ENCODE measurements at places on chromosomes 7 and 10.

- DNase-seq, result no peak
These were observed 61.3 kb downstream of the GALNT17 start for GRCh38 chr7:71193099-71193810.

DNA sequence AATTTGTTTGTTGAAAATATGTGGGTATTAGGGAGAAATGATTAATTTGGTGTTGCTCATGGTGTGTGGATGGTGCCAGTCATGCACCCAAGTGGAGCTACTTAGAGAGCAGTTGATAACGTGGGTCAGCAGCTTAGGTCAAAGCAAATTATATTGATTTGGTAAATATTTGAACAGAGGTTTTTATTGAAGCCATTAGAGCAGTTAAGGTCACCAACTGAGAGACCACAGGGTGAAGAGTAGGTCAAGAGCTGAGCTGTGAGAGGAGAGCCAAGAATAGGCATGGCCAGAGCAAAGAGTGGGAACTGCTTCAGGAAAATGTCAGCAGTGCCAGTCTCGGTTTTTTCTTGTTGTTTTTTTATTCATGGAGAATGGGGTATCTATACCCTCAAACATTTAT is 97.9 kb downstream of the TMEM168 start:
- no peak for DNase-seq

DNA sequence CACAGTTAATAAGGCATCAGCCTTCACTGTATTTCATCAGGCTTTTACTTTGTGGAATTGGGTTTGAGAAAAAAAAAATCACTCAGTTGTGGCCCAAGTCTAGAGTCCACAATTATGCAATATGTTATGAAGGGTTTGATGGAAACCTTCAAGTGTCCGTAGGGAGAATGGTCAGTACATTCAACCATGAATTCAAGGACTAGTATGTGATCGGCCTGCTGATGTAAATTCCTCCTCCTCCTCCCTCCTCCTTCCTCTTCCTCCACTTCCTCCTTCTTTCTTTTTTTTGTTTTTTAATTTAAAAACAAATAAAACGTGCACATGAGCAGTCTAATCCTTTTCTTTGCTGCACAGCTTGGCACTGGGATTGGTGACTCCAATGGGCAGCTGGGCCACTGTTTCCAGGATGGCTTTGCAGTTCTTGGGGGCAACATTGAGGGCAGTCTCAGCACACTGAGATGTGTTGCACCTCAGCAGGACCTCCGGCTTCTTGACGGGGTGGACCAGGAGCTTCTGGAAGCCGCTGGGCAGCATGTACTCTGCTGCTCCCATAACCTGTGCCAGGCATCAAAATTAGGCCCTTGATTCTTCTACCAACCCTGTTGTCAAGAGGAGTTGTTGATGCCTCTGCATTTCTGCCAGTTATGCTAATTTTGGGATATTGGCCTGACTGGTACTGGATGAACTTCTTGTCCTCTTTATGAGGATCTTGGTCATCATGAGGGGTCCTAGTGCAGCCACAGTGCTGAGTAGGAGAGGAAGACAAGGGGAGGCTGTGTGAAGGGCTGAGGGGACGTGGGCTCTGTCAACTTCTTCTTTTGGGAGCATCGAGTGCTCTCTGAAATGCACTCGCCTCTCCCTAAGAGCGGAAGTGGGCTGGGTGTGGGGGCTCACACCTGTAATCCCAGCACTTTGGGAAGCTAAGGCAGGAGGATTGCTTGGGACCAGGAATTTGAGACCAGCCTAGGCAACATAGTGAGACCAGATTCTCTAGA is 9.3 kb upstream of the IL2RA start:
- peak; percentile 51 for DNase-seq

- no peak for DNase-seq
These were observed 48.8 kb downstream of the ITGA8 start for GRCh38 chr10:15670880-15671279.

GRCh38 chr7:101622609-101623173 is 6.4 kb downstream of the MYL10 start:
- DNase-seq, result peak; percentile 79

- peak; percentile 88 for DNase-seq
These were observed 41.1 kb downstream of the PDIA4 start for GRCh38 chr7:148987010-148987750.

GRCh38 chr7:106542550-106543220 is 118.3 kb downstream of the CCDC71L start:
- DNase-seq, result peak; percentile 78

GRCh38 chr10:86500846-86501245 is 20.7 kb downstream of the WAPL start:
- DNase-seq, result peak; percentile 60

- DNase-seq, result peak; percentile 65
These were observed 194.7 kb downstream of the ARHGAP21 start for GRCh38 chr10:24528946-24529345.

GRCh38 chr7:16044645-16045044 is 358.2 kb upstream of the MEOX2 start:
- no peak for DNase-seq
